ENCODE measurements at places on chromosomes 4 and X. TPM values are rescaled to one million over a fixed set of nuclear protein-coding genes. Genes with fewer than 3 reads are reported as not detected.

ARL9 gene
- 4.7 TPM for total RNA-seq

FAM3A gene
- total RNA-seq, result 24.7 TPM

GAGE12F gene
- total RNA-seq, result 2.4 TPM

AREG gene
- total RNA-seq, result 14.2 TPM

CYBB gene
- 1.3 TPM for total RNA-seq

FRG2 gene
- total RNA-seq, result 0.24 TPM

RHOXF1 gene
- 35.0 TPM for total RNA-seq

XG gene
- 0.19 TPM for total RNA-seq

TLR8 gene
- total RNA-seq, result 0.50 TPM

ALG13 gene
- 164 TPM for total RNA-seq

DNA sequence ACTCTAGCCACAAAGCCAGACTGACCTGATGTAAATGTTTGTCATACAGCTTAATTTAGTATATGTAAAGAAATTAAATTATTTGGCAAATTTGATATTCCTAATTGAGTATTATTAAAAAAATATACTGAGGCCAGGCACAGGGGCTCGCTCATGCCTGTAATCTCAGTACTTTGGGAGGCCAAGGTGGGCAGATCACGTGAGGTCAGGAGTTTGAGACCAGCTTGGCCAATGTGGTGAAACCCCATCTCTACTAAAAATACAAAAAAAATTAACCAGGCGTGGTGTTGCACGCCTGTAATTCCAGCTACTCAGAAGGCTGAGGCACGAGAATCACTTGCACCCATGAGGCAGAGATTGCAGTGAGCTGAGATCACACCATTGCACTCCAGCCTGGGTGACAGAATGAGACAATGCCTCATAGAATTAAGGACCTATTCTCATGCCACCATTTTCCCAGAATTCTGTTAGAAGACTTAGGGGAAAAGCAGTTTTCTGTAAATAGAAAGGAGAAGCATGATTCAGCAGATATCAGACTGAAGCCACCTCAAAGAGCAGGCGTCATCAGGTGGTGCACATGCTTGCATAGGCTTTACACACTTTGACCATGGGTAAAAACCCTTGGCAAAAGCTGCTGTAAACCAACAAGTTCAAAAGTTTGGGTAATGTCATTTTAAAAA lies 6.1 kb downstream of the UBQLN2 start:
- no peak for DNase-seq

- no peak for DNase-seq
Measured at GRCh38 chr4:179768996-179769395, 2326.8 kb upstream of the AGA start.

DNA sequence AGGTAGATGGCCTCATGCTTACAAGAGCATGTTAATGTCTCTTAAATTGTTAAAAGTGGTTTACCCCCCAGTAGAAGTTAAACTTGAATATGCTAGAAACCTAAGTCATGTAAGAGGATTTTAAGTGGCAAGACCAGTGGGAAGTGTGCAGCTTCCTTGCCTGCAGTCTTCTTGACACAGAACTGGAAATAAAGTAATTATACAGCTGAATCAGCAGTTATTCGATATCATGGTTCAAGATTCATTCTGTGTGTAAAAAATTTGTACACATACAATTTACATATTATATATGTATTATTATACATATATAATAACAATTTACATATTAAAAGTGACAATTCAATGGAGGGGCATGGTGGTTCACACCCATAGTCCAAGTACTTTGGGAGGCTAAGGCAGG lies 24.1 kb downstream of the UGT2B4 start:
- DNase-seq, result no peak

GRCh38 chrX:72268597-72269365 lies 8.3 kb downstream of the RPS4X start:
- no peak for DNase-seq

DNA sequence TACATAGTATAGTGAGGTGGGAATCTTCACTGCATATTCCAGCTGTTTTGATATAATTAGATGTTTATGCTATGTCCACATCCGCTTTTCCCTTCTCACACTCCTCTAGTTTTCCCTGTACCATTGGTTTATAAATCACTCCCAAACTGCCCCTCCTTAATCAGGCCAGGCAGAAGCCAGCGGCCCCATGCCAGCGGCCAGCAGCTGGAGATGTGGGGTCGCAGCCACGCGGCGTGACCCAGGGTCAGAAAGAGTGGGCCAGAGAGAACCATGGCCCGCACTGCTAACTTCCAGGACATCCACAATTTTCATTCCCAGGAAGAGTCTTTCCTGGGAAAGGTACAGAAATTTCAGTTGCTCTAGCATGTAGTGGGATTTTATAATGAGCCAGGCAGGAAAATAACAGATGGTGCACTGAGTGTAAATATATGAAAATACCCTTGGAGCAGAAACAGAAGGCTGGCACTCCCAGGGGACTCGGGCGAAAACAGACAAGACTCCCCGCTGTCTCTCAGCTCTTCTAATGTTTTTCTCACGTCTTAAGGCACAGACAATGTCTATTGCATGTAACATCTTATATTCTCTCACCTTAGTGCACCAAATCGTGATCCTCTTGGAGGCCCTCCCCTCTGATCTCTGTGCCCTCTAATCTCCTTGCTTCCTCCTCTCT lies 145.9 kb upstream of the ZFP42 start:
- DNase-seq, result no peak

GRCh38 chr4:177699365-177700213 lies 257.4 kb upstream of the AGA start:
- DNase-seq, result no peak

DNA sequence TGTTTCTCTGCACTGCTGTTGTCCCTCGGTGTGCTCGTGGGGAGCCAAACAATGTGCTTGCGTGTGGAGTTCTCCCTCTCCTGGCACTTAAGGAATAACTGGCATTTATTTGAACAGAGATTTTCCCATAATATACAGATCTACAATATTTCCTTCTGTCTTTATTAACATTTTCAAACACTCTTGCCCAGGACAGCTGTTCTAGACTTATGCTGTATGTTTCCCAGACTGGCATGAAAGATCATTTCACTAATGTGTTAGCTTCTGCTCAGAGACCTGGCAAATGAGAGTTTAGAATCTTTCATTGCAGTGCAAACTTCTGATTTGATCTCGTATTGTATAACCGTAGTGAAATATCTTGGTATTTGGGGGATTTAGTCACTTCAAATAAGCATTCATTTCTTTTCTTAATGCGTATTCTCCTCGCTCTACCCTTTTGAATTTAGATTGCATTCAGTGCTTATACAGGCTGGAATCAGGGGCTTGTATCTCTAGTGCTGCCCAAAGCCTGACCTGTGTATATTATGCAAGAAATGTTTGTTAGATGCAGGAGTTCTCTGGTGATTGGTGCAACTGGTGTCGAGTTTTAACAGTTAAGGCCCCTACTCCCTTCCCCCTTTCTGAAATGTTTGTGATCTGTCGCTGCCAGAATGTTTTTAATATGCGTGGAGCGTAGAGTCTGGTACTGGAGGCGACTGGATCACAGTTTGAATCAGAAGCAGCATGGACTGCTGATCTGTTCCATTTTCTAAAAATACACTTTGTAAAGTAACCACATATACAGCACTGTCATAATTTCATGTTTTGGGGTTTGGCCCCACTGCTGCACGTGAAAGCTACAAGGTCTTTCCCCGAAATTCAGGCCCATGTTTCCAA lies 326.3 kb downstream of the ARHGAP10 start:
- DNase-seq, result no peak

- peak; percentile 43 for DNase-seq
Measured at GRCh38 chrX:49230500-49231232, 2.5 kb downstream of the CACNA1F start.

DNA sequence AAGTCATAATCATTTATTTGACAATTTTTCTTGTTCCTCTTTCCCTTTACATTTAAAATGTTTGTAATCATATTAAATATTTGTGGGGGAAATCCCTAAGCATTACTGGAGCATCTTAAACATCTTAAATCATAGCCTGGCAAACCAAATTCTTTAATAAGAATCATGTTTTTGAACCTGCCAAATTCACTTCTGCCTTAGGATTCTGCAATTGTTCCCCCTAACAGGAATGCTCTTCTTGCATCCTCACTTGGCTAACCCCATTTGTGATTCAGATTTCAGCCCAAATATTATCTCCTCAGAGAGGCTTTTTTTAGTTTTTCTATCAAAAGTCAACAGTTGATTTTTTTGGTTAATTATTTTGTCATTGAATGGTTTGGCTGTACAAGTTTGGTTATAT lies 241.1 kb downstream of the MAPK10 start:
- no peak for DNase-seq

DNA sequence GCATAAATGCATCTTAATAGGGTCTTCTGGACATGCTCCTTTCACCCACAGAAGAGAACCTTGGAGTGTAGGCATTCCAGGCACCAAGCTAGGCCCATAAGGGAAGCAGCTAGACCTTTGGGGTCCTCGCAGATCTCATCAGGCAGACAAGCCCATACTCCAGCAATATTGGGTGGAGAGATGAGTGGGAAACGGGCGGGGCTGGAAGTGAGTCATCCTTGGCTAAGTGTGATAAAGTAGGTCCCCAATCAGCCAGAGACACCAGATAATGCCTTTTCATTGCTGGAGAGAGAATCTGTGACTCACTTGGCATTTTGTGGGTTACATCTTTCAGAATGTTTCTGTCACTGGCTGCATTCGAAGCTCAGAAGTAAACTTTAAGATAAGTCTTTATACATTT lies 133.3 kb upstream of the MBNL3 start:
- DNase-seq, result no peak

- DNase-seq, result peak; percentile 31
Measured at GRCh38 chr4:15238720-15239119, 189.1 kb upstream of the C1QTNF7 start.

DNA sequence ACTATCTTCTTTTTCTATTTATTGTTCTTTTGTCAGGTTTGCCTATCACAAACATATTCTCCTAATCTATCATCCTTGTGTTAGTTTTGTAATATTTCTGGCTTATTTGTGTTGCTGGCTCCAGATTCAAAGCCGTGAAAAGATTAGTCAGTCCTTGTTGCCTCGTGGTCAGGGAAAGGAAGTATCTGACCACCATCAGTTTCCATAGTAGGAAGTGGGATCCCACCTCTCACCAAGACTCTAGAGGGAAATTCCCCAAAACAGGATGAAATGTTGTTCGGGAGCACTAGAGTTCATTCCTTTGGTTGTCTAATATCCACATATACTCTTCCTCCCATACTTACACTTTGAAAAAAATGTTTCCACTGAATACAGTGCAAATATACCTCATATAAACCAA lies 131.0 kb upstream of the HUWE1 start:
- no peak for DNase-seq

DNA sequence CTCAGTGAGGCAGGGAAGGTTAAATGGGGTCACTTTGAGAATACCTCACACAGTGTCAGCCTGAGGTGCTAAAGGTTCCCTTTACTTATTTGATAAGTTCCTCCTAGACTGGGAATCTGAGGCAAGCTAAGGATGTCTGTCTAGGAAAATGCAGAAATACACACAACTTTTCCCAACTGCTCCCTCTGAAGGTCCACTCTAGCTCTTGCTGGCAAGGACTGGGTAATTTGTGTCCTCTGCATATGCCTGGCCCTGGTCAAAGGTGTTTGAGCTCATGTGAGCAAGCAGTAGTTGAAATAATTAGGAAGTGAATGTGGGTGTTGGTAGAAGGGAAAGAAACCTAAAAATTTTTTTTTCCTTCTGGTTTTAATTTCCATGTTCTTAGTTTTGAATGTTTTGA lies 21.3 kb downstream of the TXLNG start:
- DNase-seq, result peak; percentile 19

- no peak for DNase-seq
Measured at GRCh38 chr4:165738571-165738970, 134.5 kb upstream of the TLL1 start.

DNA sequence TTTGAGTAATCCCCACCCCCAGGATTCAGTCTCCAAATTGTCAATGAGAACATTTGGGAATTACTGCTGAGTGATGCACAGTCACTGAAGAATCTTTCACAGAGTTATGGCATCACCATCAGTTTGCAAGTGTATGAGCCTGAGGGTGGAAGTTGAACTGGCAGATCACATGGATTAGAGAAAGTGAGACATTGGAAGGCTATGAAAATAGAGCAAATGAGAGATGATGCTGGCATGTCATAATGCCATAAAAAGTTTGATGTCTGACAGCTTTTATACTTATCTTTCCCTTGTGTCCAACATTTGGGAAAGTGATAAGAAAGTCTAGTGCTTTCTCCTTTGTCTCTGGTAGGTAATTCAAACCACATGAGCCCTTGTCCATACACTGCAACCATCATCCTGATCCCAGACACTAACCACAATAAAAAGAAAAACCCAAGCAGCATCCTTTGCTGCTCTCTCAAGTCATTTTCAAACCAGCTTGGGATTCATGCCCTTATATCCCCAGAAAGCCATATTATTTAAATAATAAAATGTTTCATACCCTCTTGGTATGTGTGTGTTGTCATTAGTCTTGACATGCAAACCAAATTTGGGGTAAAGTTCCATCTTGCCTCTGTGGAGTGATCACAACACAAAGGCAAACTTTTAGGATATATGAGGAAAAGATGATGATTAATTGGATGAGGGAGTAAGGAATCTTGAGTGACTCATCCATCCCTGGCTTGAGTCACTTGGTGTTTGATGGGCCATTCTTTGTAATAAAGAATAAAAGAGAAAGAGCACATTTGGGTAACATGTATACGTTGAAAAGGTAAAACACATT lies 438.9 kb downstream of the GRXCR1 start:
- DNase-seq, result no peak

DNA sequence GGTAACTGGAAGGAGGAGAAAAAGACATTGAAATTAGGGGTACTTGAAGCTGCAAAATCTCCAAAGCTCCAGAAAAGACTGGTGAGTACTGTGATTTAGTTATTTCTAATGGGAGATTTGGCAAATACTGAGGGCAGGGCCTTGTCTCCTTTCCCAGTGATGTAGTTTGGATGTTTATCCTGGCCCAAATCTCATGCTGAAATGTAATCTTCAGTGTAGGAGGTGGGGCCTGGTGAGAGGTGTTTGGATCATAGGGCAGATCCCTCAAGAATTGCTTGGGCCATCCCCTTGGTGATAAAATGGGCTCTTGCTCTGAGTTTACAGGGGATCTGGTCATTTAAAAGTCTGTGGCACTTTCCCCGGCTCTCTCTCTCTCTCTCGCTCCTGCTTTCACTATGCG lies 33.1 kb upstream of the GK start:
- no peak for DNase-seq

- peak; percentile 29 for DNase-seq
Measured at GRCh38 chr4:184039963-184040383, 134.9 kb downstream of the STOX2 start.

DNA sequence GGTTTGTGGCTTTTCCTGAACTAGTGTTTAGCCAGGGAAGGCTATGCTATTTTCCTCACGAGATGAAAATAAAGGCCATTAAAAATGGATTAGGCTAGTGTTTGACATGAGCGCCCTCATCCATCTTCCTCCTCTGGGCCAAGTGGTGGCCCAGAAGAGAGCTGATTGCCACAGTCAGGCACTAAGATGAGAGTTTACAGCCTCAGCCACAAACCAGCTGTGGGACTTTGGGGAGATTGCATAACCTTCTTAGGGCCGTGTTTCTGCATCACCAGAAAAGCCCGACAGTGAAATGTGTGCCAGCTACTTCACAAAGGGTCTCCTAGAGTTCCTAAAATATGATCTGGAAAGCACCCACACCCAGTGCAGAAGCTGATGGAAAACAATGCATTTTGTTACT lies 42.3 kb upstream of the LNX1 start:
- DNase-seq, result no peak
